ENCODE measurements at places on chromosomes 12 and 14. TPM values are rescaled to one million over a fixed set of nuclear protein-coding genes. Genes with fewer than 3 reads are reported as not detected.

DGKA gene
- 108 TPM for total RNA-seq

POTEG gene
- total RNA-seq = not detected

MUCL1 gene
- not detected for total RNA-seq

NFE2 gene
- 0.29 TPM for total RNA-seq

DPPA3 gene
- not detected for total RNA-seq

FOXA1 gene
- total RNA-seq = not detected

PRR4 gene
- total RNA-seq = 2.2 TPM

CLEC4C gene
- total RNA-seq = not detected

PLA2G1B gene
- not detected for total RNA-seq

GYS2 gene
- not detected for total RNA-seq

MAP1LC3B2 gene
- total RNA-seq = 5.2 TPM

GRCh38 chr14:104734051-104734587 lies 10.1 kb downstream of the ADSS1 start:
- no peak overlapping the region for H3K27ac ChIP-seq
- H3K4me3 ChIP-seq = no peak overlapping the region
- no peaks in the 10 kb centered on the region for H3K27me3 ChIP-seq
- DNase-seq = no peak
- H3K4me1 ChIP-seq = peaks cover 8% of the 10 kb centered on the region

GRCh38 chr14:84108746-84109457 lies 1421.0 kb upstream of the FLRT2 start:
- H3K27me3 ChIP-seq = no peaks in the 10 kb centered on the region
- no peak overlapping the region for H3K27ac ChIP-seq
- no peak for DNase-seq
- H3K36me3 ChIP-seq = no peaks in the 10 kb centered on the region

- no peak for DNase-seq
- H3K27me3 ChIP-seq = no peaks in the 10 kb centered on the region
- no peaks in the 10 kb centered on the region for H3K36me3 ChIP-seq
These were observed 1.7 kb upstream of the STRN3 start for GRCh38 chr14:31027847-31028246.

- no peak overlapping the region for H3K27ac ChIP-seq
- no peaks in the 10 kb centered on the region for H3K4me1 ChIP-seq
- no peak overlapping the region for H3K4me3 ChIP-seq
- no peaks in the 10 kb centered on the region for H3K36me3 ChIP-seq
- no peak for DNase-seq
- H3K27me3 ChIP-seq = no peaks in the 10 kb centered on the region
These were observed 32.8 kb downstream of the COX8C start for GRCh38 chr14:93379831-93380230.

DNA sequence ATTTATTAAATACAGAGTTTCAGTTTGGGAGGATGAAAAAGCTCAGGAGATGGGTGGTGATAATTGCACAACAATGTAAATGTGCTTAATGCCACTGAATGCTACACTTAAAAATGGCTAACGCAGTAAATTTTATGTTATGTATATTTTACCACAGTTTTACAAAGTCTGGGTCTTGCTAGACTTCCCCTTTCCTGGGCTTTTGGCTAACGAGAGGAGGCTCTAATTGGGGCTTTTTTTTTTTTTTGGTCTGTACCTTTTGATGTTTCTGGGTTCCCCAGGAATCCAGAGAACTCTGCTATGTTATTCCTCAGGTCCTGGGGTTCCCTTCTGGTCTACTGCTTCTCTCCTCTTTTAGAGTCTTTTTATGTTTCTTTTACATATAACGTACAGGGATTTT lies 355.5 kb downstream of the CACNA1C start:
- no peaks in the 10 kb centered on the region for H3K36me3 ChIP-seq
- DNase-seq = no peak
- peaks cover 9% of the 10 kb centered on the region for H3K27me3 ChIP-seq
- H3K27ac ChIP-seq = no peak overlapping the region

- H3K27ac ChIP-seq = no peak overlapping the region
- no peaks in the 10 kb centered on the region for H3K36me3 ChIP-seq
- no peaks in the 10 kb centered on the region for H3K4me1 ChIP-seq
- no peak overlapping the region for H3K4me3 ChIP-seq
These were observed 35.3 kb downstream of the MIPOL1 start for GRCh38 chr14:37232907-37233481.

DNA sequence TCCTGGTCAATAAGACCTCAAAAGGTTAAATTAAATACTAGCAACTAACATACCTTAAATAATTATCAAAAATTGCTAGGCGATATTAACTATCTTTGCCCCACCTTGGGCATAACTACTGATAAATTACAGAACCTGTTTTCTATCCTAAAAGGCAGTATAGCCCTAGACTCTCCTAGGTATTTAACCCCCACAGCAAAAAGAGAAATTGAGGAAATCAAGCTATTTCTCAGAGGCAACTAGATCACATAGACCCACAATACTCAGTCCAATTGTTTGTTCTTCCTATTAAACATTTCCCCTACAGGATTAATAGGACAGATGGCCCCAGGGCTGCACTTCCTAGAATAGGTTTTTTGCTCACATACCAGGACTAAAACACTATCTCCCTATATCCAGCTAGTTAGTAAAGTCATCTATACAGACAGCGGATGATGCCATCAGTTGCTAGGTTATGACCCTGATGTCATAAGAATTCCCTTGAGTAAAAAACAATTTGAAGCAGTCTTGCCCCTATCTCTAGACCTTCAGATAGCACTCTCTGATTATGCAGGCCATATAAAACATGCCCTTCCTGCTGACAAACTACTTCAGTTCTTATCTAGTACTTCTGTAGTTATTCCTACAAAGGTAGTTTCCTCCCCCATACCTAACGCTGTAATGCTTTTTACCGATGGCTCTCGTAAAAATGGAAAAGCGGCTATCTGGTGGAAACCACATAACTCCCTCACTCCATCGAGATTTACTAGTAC lies 118.4 kb downstream of the PPHLN1 start:
- H3K4me3 ChIP-seq = no peak overlapping the region
- DNase-seq = no peak
- H3K4me1 ChIP-seq = peaks cover 20% of the 10 kb centered on the region
- H3K36me3 ChIP-seq = peaks cover 15% of the 10 kb centered on the region
- H3K27me3 ChIP-seq = no peaks in the 10 kb centered on the region

GRCh38 chr12:50929831-50930230 lies 22.5 kb upstream of the HIGD1C start:
- H3K36me3 ChIP-seq = no peaks in the 10 kb centered on the region
- no peak overlapping the region for H3K27ac ChIP-seq
- H3K4me1 ChIP-seq = peaks cover 4% of the 10 kb centered on the region
- no peak for DNase-seq

- peaks cover 22% of the 10 kb centered on the region for H3K4me1 ChIP-seq
- DNase-seq = no peak
- no peaks in the 10 kb centered on the region for H3K27me3 ChIP-seq
- H3K36me3 ChIP-seq = no peaks in the 10 kb centered on the region
- H3K27ac ChIP-seq = no peak overlapping the region
- no peak overlapping the region for H3K4me3 ChIP-seq
These were observed 4.5 kb upstream of the SH2B3 start for GRCh38 chr12:111401167-111401605.

DNA sequence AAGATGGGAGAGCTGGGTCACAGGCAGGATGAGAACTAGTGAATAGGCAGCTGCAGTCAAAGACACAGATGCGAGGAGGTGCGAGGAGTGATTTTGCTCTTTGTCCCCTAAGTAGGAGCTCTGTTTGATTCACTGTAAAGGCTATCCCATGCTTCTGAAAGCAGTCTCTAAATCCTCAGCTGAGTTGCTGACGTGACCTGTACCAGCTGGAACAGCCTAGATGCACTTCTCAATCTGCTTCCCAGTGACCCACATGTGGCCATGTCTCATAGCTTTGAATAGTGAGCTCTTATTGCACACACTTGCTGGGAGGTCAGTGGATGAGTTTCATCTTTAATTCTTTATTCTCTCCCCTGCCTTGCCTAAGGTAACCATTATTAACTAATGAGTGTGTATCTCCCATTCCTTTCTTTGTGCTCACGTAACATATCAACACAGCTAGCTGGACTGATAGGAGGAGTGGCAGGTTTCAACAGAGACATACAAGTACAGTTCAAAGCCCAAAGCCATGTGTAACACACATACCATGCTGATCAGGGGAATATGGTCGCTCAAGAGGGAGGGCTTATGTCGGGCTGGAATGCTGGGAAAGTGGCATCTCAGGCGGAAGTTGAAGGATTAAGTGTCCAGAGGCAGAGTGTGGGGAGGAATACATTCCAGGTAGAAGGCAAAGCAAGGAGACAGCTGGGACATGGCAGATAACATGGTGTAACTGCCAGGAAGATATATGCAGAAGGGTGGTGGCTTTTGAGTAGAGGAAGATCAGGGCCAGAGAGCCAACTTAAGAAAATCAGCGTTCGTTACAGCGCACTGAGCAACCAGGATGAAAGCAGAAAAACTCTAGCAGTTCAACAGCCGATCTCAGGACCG lies 15.4 kb upstream of the YY1 start:
- no peaks in the 10 kb centered on the region for H3K36me3 ChIP-seq
- H3K27ac ChIP-seq = no peak overlapping the region
- no peak for DNase-seq
- no peaks in the 10 kb centered on the region for H3K27me3 ChIP-seq
- H3K4me1 ChIP-seq = peaks cover 23% of the 10 kb centered on the region

- DNase-seq = peak; percentile 95
- H3K27me3 ChIP-seq = no peaks in the 10 kb centered on the region
- H3K4me1 ChIP-seq = peaks cover 21% of the 10 kb centered on the region
- peaks cover 12% of the 10 kb centered on the region for H3K36me3 ChIP-seq
These were observed 1.2 kb upstream of the BMAL2 start for GRCh38 chr12:27331291-27331926.

- H3K36me3 ChIP-seq = no peaks in the 10 kb centered on the region
- no peak for DNase-seq
- H3K4me1 ChIP-seq = no peaks in the 10 kb centered on the region
- H3K27ac ChIP-seq = no peak overlapping the region
These were observed 18.0 kb upstream of the NKX2-1 start for GRCh38 chr14:36538051-36538450.

DNA sequence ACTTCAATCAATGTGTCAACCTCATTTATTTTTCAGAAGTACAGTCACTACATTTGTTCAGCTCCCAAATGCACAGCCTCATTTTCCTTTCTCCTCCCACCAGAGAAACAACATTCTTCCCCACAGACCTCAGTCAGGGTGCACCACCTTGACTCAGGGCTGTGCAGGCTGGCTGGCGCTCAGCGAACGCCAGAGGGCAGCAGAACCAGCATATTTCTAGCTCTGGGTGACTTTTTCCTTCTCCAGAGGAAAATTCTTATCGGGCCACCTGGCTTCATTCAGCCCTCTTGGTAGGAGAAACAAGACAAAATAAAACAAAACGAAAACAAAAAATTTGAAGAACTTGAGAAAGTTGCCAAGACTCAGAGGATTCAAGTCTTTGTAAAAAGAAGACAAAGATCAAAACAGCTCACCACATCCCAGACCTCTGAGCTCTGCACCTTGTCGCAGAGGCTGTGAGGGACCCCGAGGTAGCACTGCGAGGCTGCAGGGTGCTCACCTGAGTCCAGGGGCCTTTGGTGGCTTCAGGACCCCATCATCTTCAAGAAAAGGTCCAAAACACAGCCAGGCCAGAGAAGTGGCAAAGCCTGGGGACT lies 33.7 kb downstream of the PAH start:
- peaks cover 2% of the 10 kb centered on the region for H3K27me3 ChIP-seq
- H3K27ac ChIP-seq = no peak overlapping the region
- H3K36me3 ChIP-seq = no peaks in the 10 kb centered on the region

- H3K4me3 ChIP-seq = no peak overlapping the region
- no peak overlapping the region for H3K27ac ChIP-seq
- no peak for DNase-seq
- no peaks in the 10 kb centered on the region for H3K36me3 ChIP-seq
- H3K27me3 ChIP-seq = no peaks in the 10 kb centered on the region
- H3K4me1 ChIP-seq = peaks cover 4% of the 10 kb centered on the region
These were observed 9.3 kb downstream of the ITGA7 start for GRCh38 chr12:55698241-55698955.

GRCh38 chr12:62426089-62426488 lies 40.5 kb upstream of the MON2 start:
- peak; percentile 30 for DNase-seq
- no peaks in the 10 kb centered on the region for H3K36me3 ChIP-seq
- H3K4me1 ChIP-seq = no peaks in the 10 kb centered on the region
- no peak overlapping the region for H3K4me3 ChIP-seq
- H3K27ac ChIP-seq = no peak overlapping the region
- H3K27me3 ChIP-seq = no peaks in the 10 kb centered on the region

DNA sequence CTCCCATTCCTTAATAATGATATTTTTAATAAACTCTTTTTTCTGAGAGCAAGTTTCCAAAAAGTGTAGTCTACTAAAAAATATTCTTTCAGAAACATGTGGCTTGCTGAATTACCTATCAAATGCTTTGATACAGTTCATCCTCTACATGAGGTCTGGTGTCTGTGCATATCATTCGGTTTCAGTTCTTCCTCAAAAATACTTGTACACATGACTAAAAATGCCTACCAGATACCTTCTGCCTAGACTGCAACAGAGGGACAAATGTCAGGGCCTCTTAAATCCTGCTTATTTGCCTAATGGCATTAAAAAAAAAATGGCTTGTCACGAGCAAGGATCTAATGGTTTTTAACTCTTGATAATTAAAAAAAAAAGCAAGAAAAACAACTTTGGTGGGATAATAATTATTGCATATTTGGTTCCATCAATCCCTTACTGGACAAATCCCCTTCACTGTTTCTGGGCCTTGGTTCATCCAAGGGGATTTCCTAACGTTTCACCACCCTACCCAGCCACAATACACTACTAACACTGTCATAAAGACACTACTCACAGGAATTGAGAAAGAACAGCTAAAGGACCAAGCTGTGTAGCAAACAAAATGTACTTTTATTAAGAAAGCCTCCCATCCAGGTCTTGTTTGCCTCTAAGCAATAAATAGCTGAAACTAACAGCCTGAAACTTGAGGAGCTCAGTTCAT lies 45.7 kb downstream of the PARP11 start:
- H3K27ac ChIP-seq = no peak overlapping the region
- H3K4me3 ChIP-seq = no peak overlapping the region
- no peaks in the 10 kb centered on the region for H3K4me1 ChIP-seq
- no peak for DNase-seq
- H3K27me3 ChIP-seq = no peaks in the 10 kb centered on the region

- DNase-seq = no peak
- H3K4me3 ChIP-seq = no peak overlapping the region
- H3K36me3 ChIP-seq = no peaks in the 10 kb centered on the region
- no peaks in the 10 kb centered on the region for H3K27me3 ChIP-seq
- H3K27ac ChIP-seq = no peak overlapping the region
- H3K4me1 ChIP-seq = no peaks in the 10 kb centered on the region
These were observed 35.2 kb downstream of the PPM1H start for GRCh38 chr12:62899568-62900390.

Measured in astrocyte (in vitro differentiated cells and primary cell).